ENCODE measurements at places on chromosomes 5 and 9. TPM values are rescaled to one million over a fixed set of nuclear protein-coding genes. Genes with fewer than 3 reads are reported as not detected.

The SDHA gene
- total RNA-seq = 61.6 TPM

The DMGDH gene
- total RNA-seq = 4.7 TPM

The EGFL7 gene
- total RNA-seq = 40.0 TPM

The NFIL3 gene
- total RNA-seq = 14.4 TPM

The F2RL2 gene
- 0.84 TPM for total RNA-seq

The ERAP2 gene
- total RNA-seq = not detected

The GABRA6 gene
- total RNA-seq = not detected

The SPATA9 gene
- total RNA-seq = 2.0 TPM

DNA sequence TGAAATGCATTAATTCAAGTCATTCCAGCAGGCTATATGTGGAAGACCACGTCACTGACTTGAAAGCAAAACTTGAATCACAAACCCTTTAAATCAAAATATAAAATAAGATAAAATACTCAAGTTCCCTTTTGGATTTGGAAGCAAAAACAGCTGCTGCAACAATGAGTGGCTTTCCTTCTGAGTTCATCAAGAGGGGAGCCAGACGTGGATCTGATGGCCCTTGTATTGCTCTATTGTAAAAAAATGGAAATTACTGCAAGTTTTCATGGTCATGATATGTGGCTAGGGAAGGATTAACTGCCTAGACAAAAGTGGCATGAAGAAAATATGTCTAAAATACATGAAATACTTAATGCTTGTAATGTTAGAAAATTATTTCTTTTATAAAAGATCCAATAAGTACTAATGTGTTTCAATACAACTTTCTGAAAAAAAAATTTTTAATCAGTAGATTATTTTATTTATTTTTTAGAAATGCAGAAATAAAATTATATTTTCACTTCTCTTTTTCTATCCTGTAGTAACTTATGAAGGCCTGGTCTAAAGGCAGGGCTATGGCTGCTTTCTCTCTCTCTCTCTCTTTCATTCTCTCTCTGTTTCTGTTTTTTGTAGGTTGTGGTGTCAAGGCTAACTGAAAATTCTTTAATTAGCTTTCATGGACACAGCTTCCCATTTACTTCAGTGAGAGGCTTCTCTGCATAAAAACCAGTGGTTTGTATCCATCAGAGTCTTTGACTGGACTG lies 24.0 kb downstream of the LIX1 start:
- H3K27ac ChIP-seq = no peak overlapping the region
- H3K4me3 ChIP-seq = no peak overlapping the region
- H3K4me1 ChIP-seq = no peaks in the 10 kb centered on the region
- no peaks in the 10 kb centered on the region for H3K27me3 ChIP-seq
- H3K36me3 ChIP-seq = no peaks in the 10 kb centered on the region

DNA sequence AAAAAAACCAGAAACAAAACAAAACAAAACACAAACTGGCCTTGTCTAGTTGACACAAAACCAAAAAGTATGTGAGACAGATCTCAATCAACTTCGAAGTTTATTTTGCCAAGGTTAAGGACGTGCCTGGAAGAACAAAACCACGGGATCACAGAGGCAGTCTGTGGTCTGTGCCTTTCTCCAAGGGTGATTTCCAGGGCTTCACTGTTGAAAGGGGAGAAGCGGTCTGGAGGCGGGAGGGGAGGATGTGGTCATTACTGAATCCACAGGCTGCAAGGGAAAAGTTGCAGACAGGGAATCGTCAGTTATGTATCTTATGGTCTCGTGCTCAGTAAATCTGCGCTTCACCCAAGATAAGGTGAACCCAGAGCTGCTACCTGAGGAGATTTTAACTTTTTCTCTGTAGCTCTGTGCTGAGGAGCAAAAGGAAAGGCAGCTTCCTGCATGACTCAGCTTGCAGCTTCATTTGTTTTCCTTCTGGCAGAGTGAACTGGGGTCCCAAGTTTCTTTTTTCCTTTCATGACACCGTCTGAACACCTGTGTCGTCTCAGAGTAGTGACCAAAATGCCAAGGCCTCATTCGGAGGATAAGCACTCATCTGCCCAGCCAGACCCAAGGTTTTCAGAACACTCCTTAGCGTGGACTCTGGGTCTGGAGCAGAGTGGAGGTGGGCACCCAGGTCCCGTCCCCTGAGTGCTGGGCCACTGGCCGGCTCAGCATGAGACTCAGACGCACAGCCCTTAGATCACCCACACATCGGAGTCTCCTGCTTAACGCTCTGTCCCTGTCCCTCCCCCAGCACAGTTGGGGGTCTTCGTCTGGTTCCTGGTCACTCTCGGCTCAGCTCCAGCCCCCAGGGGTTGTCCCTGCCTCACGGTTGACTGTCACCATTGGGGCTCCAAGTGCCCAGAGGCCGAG lies 25.9 kb downstream of the ROPN1L start:
- H3K4me3 ChIP-seq = no peak overlapping the region
- peaks cover 12% of the 10 kb centered on the region for H3K4me1 ChIP-seq

GRCh38 chr9:124897570-124898460 lies 35.9 kb downstream of the ARPC5L start:
- peaks cover 9% of the 10 kb centered on the region for H3K36me3 ChIP-seq
- H3K27ac ChIP-seq = no peak overlapping the region
- no peak for DNase-seq
- H3K4me1 ChIP-seq = no peaks in the 10 kb centered on the region
- no peak overlapping the region for H3K4me3 ChIP-seq

DNA sequence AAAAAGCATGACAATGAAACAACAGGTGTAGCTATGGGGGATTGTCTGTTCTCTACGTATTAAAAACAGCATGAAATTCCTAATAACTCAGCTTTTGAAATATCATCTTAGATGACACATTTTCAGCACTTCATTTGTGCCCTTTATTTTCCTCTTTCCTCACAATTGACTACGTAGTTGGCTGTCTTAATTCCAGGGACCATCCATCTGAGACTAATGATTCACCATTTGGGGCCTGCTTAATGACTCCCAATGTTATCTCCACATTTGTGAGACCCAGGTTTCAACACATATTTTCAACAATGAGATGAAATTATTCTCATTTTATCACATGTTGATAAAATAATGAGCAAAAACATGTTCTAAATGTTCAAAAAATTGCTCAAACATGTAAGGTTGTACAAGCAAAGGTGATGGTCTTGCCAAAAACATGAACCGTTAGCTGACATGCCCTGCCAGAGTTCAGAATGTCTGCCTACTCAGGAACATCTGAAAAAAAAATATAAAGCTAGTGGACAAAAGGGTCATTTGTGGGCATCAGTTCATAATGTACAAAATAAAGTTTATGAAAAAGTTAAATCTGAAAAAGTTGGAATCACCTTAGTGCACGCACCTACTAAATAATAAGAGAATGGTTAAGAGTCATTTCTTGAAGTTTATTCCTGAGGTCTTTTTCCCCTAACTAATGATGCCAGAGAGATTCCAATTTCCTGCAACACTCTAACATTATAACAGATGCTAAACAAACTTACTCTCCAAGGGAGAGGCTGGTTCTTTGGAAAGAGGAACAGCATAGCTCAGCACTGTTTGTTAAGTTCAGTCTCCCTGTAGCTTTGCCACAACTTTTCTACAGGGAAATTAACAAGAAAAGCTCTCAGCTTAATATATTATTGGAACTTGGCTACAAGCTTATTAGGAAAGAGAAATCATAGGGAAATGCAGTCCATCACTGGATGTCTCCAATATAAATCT lies 275.5 kb downstream of the SPOCK1 start:
- peaks cover 8% of the 10 kb centered on the region for H3K4me1 ChIP-seq
- H3K4me3 ChIP-seq = no peak overlapping the region
- no peaks in the 10 kb centered on the region for H3K27me3 ChIP-seq
- H3K36me3 ChIP-seq = no peaks in the 10 kb centered on the region
- no peak for DNase-seq
- H3K27ac ChIP-seq = no peak overlapping the region

DNA sequence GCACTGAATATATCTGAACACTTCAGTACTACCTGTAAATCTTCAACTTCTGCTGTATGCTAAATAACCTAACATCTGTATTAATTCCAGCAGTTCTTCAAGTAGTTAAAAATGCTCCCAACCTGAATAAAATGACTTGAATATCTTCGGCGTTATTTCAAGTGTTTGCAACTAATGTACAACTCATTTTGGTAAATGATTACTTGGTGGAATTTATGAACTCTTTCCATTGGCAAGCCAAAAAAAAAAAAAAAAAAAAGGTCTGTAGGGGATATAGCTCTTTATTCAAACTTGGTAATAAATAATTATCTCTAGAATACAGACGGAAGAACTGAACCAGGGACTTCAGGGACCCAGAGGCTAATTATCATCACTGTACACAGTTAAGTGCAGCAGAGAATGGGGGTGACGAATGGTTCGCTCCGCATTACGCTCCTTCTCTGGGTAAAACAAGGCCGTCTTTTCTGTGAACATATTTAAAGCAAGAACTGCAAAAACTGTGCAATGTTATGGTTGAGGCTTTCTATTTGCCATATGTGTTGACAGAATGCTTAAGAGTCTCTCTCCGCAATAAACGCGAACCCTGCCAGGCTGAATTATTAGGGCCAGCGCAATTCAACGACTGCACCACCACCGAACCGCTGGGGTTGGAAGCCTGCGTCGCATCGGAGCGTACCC lies 1.9 kb upstream of the ERBIN start:
- peaks cover 12% of the 10 kb centered on the region for H3K27me3 ChIP-seq
- no peaks in the 10 kb centered on the region for H3K36me3 ChIP-seq
- peak overlapping the region; percentile 86 for H3K4me3 ChIP-seq
- H3K4me1 ChIP-seq = no peaks in the 10 kb centered on the region

- no peaks in the 10 kb centered on the region for H3K27me3 ChIP-seq
- H3K27ac ChIP-seq = peak overlapping the region; percentile 98
- peaks cover 19% of the 10 kb centered on the region for H3K36me3 ChIP-seq
- H3K4me3 ChIP-seq = peak overlapping the region; percentile 92
These were observed 467 bp downstream of the CNOT6 start for GRCh38 chr5:180494510-180495181.

DNA sequence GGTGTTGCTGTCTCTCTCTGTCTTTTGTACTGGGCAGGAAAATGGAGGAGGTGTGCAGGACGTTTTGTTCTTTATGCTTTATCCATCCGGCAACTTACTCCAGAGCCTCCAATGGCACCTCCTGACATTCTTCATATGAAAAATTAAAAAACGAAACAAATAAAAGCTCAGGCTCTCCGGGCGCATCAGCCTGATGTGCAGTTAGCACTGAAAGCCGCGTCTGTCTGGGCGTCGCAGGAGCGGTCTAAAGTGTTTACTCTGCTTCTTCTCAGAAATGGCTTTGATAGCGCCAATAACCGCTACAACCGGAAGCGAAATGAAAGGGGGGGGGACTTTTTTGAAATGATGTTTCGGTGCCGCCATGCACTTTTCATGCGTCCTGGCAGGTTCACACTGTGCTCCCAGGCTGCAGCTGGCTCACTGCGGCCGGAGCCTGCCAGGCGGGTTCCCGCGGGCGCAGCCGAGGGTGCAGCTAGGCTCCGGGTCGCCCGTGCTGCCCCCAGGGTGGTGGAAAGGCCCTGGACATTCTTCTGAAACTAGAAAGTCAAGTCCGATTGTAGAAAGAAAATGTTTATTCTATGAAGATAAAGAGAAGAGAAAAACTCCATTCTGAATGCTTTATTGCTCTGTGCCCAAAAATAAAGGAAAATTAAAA lies 407.7 kb upstream of the IRX1 start:
- no peak overlapping the region for H3K27ac ChIP-seq
- DNase-seq = no peak
- no peaks in the 10 kb centered on the region for H3K27me3 ChIP-seq
- H3K4me1 ChIP-seq = no peaks in the 10 kb centered on the region
- no peaks in the 10 kb centered on the region for H3K36me3 ChIP-seq

GRCh38 chr5:53343187-53343586 lies 137.2 kb upstream of the FST start:
- no peak overlapping the region for H3K27ac ChIP-seq
- H3K4me1 ChIP-seq = peaks cover 3% of the 10 kb centered on the region
- H3K27me3 ChIP-seq = no peaks in the 10 kb centered on the region
- H3K4me3 ChIP-seq = no peak overlapping the region
- no peaks in the 10 kb centered on the region for H3K36me3 ChIP-seq

- H3K36me3 ChIP-seq = no peaks in the 10 kb centered on the region
- H3K27me3 ChIP-seq = no peaks in the 10 kb centered on the region
- H3K27ac ChIP-seq = no peak overlapping the region
- H3K4me1 ChIP-seq = no peaks in the 10 kb centered on the region
- no peak overlapping the region for H3K4me3 ChIP-seq
These were observed 132.0 kb downstream of the FAM174A start for GRCh38 chr5:100667161-100667630.

DNA sequence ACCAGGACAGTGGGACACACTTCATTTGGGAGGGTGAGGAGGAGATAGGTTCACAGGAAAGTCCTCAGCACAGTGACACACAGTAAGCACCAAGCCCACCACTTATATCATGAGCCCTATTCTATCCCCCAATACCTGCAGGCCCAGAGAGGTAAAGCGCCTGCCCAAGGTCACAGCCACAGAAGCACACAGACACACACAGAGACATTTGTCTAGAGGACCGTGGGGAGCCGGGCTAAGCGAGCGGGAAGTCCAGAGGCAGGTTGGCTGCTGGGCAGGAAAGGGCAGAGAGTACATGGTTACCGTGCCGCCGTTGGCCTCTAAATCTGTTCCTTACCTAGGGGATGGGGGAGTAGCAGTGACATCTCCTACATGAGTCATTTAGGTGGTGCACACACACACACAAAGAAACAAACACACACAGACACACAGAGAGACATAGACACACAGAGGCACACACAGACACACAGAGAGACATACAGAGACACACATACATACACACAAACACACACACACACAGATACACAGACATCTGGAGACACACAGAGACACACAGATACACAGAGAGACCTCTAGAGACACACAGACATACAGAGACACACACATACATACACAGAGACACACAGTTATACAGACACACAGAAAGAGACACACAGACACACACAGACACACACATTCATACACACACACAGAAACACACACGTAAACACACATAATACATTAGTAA lies 15.9 kb upstream of the DUSP1 start:
- no peak overlapping the region for H3K27ac ChIP-seq
- DNase-seq = peak; percentile 46
- no peak overlapping the region for H3K4me3 ChIP-seq
- H3K36me3 ChIP-seq = no peaks in the 10 kb centered on the region
- peaks cover 15% of the 10 kb centered on the region for H3K4me1 ChIP-seq
- H3K27me3 ChIP-seq = no peaks in the 10 kb centered on the region

DNA sequence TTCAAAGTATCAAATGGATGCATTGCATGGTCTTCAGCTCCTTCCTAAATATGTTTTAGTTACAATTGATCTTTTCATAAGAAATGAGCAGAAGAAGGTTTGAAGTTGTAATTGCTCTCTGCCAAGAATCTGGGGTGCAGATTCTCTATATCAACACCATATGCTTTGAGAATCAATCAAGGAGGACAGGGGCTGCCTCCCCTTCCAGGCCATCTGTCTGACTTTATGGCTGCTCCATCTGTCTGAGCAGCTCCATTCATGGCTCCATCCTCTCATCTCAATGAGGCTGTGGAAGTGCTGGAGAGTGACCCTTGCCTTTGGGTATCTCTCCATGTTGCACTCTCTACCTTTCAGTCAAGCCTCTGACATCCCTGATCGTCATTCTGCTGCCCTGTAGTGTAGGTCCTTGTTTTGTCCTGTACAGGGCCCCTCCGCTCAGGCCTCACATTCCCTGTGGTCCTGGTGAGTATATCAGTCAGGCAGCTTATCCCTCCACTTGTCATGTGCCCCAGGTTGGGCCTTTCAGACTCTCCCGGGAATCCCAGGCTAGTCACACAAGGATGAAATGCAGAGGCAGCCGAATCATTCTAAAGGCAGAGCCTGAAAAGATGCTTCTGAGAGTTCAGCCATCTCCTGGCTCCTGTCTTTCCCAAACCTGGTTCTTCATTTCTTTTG lies 14.0 kb upstream of the SV2C start:
- H3K27ac ChIP-seq = no peak overlapping the region
- H3K27me3 ChIP-seq = peaks cover 19% of the 10 kb centered on the region
- no peaks in the 10 kb centered on the region for H3K36me3 ChIP-seq
- H3K4me1 ChIP-seq = no peaks in the 10 kb centered on the region
- H3K4me3 ChIP-seq = no peak overlapping the region
